Hypothalamus (tissue), 51 donors: ENCODE measurements at places on chromosomes 2 and 18.

- no peak for DNase-seq
Observed at GRCh38 chr18:10298346-10298745, 156.1 kb upstream of the APCDD1 start.

GRCh38 chr2:6027066-6027465 lies 334.9 kb downstream of the SOX11 start:
- DNase-seq = no peak

DNA sequence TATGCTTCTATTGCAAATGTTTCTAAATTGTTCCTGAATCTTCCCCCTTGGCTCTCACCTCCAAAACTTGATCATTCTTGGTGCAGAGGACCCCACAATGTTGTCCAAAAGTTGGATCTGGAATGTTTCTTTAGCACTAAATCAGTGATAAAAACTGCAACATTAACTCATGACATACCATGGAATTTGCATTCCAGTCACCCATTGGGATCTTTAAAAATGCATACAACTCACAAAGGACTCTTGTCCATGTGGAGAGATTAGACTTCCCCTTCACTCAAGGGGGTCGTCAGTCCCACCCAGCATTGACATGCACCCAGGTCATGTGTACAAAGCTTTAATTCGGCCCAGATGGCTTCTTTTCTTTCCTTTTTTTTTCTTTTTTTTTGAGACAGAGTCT lies 169.3 kb downstream of the SETBP1 start:
- no peak for DNase-seq

- DNase-seq = peak; percentile 68
Observed at GRCh38 chr2:223944703-223945531, at the start of gene WDFY1. Gene WDFY1, minus strand, starts transcription at chr2:223945335. Its CDS starts 51 bp downstream, at chr2:223945284.

GRCh38 chr2:174078275-174078674 lies 113.1 kb upstream of the SP3 start:
- DNase-seq = no peak

GRCh38 chr2:227430639-227431038 lies 41.3 kb upstream of the AGFG1 start:
- no peak for DNase-seq

DNA sequence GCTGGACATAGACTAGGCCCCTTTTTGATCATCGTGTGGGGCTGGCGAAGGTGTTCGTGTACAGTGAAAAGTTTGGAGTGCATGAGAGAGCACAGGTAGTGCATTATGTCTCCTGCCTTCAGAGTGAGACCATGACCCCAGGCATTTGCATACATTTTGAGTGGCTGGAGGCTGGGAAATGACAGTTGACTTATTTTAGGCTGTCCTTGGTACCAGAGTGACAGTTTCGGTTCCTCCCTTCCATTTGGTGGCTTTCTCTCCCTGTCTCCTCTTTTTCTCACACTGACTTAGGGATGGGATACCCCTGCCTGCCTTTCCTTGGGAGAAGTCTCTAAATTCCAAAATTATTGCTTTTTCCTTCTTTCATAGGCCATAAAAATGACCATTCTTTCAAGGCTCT lies 20.1 kb downstream of the SERPINB12 start:
- no peak for DNase-seq

DNA sequence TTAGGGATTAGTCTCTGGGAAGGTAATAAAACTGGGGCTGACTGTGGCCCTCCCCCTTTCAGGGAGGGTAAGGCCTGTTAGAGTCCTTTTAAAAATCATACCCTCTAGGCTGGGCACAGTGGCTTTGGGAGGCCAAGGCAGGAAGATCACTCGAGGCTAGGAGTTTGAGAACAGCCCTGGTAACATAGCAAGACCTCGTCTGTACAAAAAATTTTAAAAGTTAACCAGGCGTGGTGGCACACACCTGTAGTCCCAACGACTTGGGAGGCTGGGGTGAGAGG lies 118.7 kb downstream of the STPG4 start:
- no peak for DNase-seq

- no peak for DNase-seq
Observed at GRCh38 chr2:160615706-160616105, 122.1 kb upstream of the RBMS1 start.

DNA sequence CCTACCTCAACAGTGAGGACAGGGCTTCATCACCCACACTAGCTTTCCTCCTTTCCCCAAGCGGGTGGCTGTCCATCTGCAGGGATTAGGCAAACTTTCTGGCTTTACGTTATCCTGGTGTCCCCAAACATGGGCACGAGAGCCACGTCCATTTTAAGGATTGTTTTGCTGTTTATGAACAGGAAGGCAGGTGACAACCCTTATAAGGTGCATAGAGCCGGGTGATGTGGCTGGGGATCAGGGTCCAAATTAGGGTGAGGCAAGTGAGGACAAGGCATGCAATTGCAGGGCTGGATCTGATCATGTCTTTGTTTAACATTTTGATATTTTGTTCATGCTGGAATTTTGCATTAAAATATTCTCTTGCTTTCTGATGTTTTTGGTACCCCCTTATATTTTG lies 27.6 kb upstream of the ITGA6 start:
- no peak for DNase-seq

DNA sequence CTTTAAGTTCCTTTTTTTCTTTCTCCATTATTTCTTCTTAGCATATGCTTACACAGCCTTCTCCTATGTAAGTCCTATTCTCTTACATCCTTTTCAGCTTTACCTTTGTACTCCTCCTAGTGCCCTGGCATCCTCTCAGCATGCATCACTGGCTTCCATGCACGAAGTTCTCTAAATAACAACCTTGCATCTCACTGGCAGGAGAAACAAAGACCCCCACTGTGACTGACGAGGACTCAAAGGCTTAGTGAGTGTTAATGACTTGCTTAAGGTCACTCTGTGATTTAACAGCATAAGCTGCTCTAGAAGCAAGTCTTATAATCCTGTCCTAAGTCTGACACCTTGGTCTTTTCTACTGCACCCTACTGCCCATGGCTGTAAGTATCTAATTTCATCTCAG lies 1236.0 kb upstream of the CELF4 start:
- no peak for DNase-seq

GRCh38 chr2:136247204-136247950 lies 129.4 kb upstream of the CXCR4 start:
- DNase-seq = no peak

GRCh38 chr2:29776406-29776805 lies 145.0 kb downstream of the ALK start:
- DNase-seq = no peak

DNA sequence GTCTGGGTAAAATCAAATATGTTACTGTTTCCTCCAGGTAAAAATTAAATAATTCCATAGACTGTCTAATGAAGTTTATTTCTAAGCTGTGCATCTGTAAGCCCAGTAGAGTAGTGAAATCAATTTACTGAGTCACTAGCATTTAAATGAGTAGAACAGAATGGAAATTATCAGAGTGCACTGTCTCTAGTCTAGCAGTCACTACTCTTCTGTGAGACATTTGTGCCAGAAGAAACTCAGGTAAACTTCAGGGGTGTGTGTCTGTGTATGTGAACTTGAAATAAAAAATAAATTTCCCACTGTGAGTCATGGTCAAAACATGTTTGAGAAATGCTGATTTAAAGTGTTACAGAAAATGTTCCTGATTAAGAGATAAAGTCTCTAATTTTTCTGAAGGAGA lies 146.4 kb downstream of the RIF1 start:
- DNase-seq = no peak

DNA sequence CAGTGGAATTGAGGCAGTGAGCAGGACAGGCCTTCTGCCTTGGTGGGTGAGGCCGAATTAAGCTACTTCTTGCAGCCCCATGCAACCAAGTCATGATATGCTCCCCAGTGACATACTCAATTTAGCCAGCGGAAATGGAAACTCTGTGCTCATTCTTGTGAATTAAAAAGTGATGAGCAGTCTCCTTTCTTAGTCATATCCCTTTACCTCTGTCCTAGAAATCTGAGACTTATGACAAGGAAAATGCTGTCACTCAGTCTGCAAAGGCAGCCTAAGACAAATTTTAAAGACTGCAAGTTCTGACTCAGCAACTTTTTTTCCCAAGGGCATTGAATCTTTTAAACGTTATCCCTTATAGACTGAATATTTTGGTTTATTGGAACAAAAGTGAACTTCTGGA lies 218.2 kb downstream of the SH3BP4 start:
- DNase-seq = no peak

- DNase-seq = no peak
Observed at GRCh38 chr18:48866856-48867255, 83.9 kb downstream of the SMAD7 start.

GRCh38 chr18:63293935-63294334 lies 25.6 kb downstream of the BCL2 start:
- no peak for DNase-seq

DNA sequence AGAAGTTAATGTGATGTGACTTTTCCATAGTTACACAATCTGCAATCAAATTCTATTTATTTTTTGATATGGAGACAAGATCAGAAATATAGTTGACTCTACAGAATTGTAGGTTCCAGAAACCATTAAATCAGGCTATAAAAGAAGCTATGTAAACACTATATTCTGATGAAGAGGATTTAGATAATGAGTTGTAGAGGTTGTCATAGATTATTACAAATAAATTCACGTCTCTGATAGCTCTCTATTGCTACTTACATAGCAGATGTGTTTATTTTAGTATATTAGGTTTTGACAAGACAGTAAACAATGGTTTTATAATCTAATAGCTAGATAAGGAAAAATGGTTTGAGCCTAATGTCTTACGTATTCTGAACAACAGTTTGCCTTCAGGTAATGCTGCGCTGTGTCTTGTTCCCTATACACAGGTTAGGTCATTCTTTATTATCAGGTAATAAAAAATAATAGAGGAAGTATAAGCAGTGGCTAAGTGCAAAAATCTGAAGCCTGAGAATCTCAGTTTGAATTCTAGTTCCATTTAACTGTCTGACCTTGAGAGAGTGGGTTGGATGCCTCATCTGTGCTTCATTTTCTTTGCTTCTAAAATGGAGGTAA lies 93.4 kb downstream of the PPP1R1C start:
- DNase-seq = no peak

- DNase-seq = no peak
Observed at GRCh38 chr18:46028536-46028891, 43.5 kb downstream of the PSTPIP2 start.

GRCh38 chr18:37565977-37566478 lies 430 bp upstream of the CELF4 start:
- peak; percentile 31 for DNase-seq

DNA sequence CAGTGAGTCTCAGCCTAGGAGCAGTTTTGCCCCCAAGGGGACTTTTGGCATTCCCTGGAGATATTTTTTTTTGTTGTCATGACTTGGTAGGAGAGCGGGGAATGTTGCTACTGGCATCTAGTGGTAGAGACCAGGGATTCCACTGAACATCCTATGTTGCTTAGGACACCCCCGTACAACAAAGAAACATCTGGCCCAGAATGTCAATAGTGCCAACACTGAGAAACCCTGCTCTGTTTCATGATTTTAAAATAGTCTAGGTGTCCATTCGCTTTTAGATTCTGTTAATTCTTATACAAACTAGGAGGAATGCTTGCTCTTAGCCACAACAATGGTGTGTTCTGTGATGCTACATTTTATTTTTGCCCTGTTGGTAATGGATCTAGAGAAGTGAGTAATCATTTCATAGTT lies 225.8 kb upstream of the SIX3 start:
- DNase-seq = no peak

DNA sequence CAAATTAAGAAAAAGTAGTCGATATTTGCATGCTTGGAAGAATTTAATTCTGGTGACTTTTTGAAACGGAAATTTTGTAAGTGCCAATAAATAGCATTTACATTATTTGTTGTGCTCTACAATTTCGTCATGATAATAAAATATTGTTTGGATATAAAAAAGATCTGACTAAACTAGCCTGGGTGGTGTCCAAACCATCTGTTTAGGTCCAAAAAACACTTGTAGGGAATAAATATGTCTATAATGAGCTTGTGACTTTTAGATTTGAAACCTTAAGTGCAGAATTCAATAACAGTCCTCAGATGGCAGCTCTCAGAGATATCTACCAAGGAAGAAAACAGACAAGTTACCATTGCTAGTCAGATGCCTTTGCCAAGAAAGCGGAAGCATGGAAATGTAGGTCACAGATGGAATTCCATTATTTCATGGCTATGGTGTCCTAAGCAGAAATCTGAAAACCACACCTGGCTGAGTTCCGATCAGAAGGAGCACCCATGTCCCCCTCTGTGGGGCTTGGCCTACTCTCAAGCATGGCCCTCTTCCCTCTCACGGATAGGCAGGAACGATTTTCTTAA lies 731.1 kb downstream of the RNF144A start:
- DNase-seq = no peak

- DNase-seq = no peak
Observed at GRCh38 chr2:198096002-198096401, 291.6 kb downstream of the PLCL1 start.

- DNase-seq = no peak
Observed at GRCh38 chr2:105455488-105456003, 56.7 kb upstream of the FHL2 start.

GRCh38 chr2:118145806-118146205 lies 57.5 kb downstream of the INSIG2 start:
- DNase-seq = no peak

DNA sequence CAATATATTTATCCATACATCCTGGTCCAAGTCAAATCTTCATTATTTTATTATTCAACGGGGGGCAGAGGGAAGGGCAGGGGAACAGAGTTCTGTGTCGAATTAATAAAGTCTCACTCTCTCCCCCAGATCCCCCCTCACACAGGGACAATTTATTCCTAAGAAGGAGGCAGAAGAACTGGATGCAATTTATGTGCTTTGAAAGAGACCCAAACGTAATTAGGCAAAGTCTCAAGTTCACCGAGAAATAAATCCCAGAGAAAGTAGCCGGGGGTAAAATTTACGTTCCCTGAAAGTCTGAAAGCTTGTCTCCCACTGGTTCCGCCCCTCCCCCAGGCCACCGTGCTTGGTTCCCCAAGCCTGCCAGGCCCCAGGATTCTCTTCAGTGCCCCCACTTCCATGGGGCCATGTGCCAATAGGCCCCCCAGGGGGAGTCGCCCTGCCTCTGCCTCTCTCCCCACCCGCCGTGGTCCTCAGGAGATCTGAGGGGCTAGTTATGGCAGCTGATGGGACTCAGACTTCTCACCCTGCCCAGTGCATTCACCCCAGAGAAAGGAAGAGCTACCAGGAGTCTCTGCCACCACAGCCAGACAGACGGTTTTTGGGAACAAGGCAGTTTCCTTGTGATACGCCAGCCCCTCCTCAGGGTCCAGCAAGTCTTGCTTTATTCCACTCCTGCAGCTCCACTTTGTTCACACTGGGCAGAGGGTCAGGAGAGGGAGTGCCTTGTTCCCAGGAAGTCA lies 215.5 kb downstream of the CYP26B1 start:
- no peak for DNase-seq

- no peak for DNase-seq
Observed at GRCh38 chr18:79360933-79361332, 34.8 kb upstream of the NFATC1 start.

- DNase-seq = no peak
Observed at GRCh38 chr2:241811952-241812729, 3.1 kb downstream of the NEU4 start.
